ENCODE measurements at places on chromosomes 2 and 18. TPM values are rescaled to one million over a fixed set of nuclear protein-coding genes. Genes with fewer than 3 reads are reported as not detected.

GRCh38 chr18:60064271-60064670, 164.5 kb downstream of the PMAIP1 start:
- no peak for DNase-seq

DNA sequence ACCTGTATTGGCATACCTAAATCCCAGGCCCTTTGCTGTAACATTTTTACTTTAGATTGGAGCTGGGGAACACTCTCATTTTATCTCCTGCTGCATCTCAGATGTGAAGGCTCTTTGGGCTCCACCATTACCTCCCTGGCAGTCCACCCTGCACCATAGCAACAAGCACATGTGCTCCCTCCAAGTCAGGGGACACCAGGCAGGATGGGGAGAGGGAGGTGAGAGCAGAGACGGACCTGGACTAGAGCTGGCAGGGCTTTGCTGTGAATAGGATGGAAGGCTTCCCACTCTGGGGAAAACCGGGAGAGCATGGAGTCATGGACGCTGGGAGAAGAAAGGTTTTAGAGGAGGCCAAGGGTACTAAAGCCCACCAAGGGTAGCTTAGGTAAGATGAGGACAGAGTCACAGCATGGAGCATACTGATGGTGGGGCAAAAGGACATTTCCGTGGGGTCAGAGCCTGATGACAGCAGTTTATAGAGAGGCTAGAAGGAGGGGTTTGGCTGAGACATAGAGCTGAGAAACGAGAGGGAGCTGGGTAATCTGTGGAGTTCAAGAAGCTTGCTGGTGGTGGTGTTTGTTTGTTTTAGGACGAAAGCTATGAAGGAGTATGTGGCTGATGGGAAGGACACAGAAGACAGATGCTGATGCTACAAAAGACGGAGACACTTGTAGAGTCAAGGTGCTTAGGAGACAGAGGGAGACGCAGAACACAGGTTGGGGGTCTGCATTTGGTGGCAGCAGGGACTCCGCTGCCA, 134.8 kb downstream of the COL6A3 start:
- DNase-seq: no peak

DNA sequence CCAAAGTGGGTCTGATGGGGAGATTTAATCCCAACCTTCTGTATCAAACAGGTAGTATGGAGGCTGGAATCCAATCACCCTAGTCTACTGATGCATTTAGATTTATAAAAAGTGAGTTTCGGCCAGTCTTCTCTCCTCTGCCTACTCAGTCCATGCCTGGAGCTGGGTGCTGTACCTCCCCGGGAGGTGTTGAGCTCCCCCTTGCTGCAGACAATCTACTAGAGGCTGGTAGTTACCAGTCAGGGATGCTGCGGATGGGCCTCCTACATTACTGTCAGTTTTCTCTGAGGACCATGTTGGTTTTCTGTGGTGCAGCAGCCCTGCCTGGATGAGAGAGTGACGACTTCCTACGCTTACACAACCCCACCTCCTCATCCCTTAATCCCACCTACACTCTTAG, 118.6 kb upstream of the CELF4 start:
- no peak for DNase-seq

RAB17 gene
- total RNA-seq: 23.3 TPM

ARHGAP15 gene
- total RNA-seq: not detected

GRCh38 chr2:7429733-7430132, 512.5 kb downstream of the RNF144A start:
- no peak for DNase-seq

C2orf15 gene
- total RNA-seq: 5.7 TPM

GRCh38 chr2:173866874-173867618, 98.1 kb downstream of the SP3 start:
- DNase-seq: no peak

DNA sequence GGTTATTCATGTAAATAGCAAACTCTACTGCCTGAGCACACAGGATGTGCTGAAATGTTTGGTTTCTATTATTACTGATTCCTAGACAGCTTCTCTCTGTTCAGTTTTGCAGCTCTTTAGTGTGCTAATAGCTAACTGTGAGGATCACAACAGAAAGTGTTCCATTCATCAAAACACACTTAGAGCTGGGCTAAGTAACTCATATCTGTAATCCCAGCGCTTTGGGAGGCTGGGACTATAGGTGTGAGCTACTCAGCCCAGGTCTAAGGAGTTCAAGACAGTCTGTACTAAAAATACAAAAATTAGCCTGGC, 63.2 kb downstream of the MOGAT1 start:
- no peak for DNase-seq

GRCh38 chr2:47062681-47063537, 92.2 kb downstream of the STPG4 start:
- no peak for DNase-seq

DNA sequence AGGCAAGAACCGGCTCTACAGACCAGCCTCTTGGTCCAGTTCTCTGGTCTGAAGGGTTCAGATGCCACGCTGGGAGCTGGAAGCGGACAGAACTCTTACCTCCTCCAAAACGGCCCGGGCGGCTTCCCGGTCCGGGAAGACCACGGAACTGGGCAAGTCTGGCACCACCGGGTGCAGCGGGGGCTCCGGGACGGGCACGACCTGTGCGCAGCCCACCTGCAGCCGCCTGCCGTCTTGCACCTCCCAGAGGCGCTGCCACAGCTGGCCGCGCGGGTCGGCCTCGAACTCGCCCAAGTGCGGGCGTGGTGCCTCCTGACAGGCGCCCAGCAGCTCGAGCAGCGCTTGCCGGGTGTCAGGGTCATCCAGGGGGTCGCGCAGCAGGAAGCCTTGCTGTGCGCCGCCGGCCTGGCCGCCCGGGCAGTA, 773 bp downstream of the CMPK2 start:
- no peak for DNase-seq

UPP2 gene
- not detected for total RNA-seq

ALK gene
- 0.21 TPM for total RNA-seq

SYT4 gene
- 1.3 TPM for total RNA-seq

GRCh38 chr2:52391621-52392020, 1359.7 kb upstream of the NRXN1 start:
- no peak for DNase-seq

GRCh38 chr2:135985826-135986393, 484 bp upstream of the DARS1 start:
- no peak for DNase-seq

GRCh38 chr2:134142341-134142738, 111.5 kb upstream of the MGAT5 start:
- DNase-seq: no peak

- DNase-seq: no peak
Observed at GRCh38 chr2:139271149-139271548, 491.0 kb upstream of the NXPH2 start.

FIGN gene
- 6.5 TPM for total RNA-seq

DNA sequence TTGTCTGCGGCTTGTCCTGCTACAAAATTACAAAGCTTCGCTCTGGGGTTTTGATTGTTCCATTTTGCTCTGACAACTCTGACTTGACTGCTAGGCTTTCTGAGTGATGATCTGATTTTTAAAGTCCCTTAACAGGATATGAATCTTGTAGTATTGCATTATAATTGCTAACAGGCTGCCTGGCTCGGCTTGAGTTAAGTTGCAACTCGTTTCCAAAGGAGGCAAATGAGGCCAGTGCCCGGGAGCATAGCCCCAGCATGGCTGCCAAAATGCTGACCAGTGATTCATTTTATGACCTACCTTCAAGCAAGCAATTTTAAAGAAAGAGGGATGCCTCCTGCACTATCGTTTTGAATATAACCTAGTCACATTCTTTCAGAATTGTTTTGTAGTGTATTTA, 135.4 kb downstream of the COL6A3 start:
- no peak for DNase-seq

- DNase-seq: peak; percentile 66
Observed at GRCh38 chr2:232901736-232902578, 31.9 kb downstream of the SNORC start.

GRCh38 chr18:49431165-49431962, 29.1 kb downstream of the DYM start:
- no peak for DNase-seq

DNA sequence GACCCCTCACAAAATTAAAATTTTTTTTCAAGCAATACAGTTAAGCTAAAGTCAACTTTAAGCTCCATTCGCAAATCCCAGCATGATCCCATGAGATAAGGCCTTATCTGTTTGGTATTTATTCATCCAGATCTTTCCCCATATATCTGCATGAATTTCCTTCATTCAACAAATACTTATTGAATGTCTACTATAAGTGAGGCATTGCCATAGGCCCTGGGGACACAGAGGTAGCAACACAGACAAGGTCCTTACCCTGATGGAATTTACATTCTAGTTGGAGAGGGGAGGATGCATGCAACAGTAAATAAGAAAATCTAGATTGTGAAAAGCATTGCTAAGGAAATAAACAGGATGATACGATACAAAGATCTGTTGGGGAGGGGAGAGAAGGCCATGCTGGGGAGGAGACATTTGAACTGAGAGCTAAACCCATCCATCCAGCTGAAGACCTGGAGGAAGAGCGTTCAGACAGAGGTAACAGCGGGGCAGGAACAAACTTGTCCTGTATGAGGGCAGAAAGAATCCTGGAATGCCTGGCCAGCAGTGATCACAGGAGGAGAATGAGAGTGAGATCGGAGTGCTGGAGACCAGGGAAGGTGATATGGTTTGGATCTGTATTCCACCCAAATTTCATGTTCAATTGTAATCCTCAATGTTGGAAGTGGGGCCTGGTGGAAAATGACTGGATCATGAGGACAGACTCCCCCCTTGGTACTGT, 71.6 kb downstream of the SDC1 start:
- no peak for DNase-seq
